ENCODE measurements at places on chromosomes 12 and 14. TPM values are rescaled to one million over a fixed set of nuclear protein-coding genes. Genes with fewer than 3 reads are reported as not detected.

DNA sequence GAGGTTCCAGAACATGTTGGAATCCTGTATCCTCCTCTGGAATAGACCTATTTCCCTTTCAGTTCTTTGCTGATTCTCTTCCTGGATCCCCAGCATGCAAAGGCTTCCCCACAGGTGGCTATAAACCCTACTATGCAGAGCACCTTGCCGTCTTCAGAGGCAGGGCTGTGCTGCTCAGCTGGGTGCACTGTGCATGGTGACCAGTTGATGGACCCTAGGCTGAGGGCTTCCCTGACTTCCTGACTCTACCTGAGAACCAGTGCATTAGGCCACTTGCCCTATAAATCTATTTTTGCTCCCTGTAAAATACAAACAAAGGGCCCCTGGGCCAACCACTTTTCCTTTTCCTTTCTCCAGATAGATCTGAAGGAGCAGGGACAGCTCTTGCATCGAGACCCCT, 14.1 kb downstream of the ZNF219 start:
- no peak for DNase-seq
- H3K36me3 ChIP-seq = no peaks in the 10 kb centered on the region
- peaks cover 20% of the 10 kb centered on the region for H3K4me1 ChIP-seq
- H3K27ac ChIP-seq = no peak overlapping the region
- no peak overlapping the region for H3K4me3 ChIP-seq

DNA sequence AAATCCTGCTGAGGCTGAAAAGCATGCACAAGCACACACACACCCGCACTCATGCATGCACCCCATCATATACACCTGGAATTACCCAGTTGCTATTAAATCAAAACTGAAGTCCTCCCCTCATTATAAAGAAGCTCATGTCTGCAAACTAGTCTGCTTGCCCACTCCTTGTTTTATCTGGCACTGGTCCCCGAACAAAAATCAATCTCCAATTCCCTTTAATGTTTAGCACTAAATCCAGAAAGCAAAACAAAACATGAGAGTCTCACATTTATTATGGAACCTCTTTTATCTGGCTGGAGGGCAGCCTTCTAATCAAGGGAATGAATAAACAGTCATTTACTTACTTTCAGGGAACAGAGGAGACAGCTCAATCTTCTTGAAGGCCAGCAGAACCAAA, 1093.4 kb upstream of the FLRT2 start:
- no peaks in the 10 kb centered on the region for H3K27me3 ChIP-seq
- H3K4me3 ChIP-seq = no peak overlapping the region
- DNase-seq = no peak
- H3K27ac ChIP-seq = no peak overlapping the region
- no peaks in the 10 kb centered on the region for H3K36me3 ChIP-seq

DNA sequence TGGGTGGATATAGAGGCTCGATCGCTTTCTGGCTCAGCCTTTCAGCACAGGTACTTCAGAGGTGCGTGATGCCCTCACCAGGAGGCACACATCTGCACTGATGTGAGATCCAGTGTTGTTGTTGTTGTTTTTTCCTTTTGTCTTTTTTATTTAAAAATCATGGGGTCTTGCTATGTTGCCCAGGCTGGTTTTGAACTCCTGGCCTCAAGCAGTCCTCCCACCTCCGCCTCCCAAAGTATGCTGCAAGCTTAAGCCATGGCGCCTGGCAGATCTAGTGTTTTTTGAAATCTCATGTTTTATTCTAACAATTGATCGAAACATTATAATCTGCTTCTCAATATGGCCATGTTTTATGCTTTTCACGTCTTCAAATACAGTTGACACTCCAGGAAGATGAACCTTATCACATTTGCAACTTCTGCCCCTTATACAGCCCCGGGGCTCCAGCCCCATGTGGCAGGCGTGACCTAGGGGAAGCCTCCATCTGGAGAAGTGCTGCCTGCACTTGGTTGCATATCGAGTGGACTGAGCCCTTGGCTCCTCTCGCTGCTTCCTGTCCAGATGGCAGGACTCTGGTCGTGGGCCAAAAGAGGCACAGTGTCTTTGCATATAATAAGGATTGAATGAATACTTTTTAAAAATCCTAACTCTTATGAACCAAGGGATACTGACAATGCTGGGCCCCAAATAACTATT, 71.7 kb downstream of the TRAF3 start:
- H3K4me1 ChIP-seq = peaks cover 8% of the 10 kb centered on the region
- H3K27ac ChIP-seq = peak overlapping the region; percentile 10
- DNase-seq = no peak

GZMB gene
- 195 TPM for total RNA-seq

- no peak for DNase-seq
- no peak overlapping the region for H3K27ac ChIP-seq
- peaks cover 3% of the 10 kb centered on the region for H3K4me1 ChIP-seq
- peaks cover 22% of the 10 kb centered on the region for H3K36me3 ChIP-seq
These were observed 21.5 kb downstream of the ZDHHC17 start for GRCh38 chr12:76785407-76785806.

GRCh38 chr12:2649201-2650030, 145.4 kb upstream of the FKBP4 start:
- peaks cover 8% of the 10 kb centered on the region for H3K4me1 ChIP-seq
- H3K36me3 ChIP-seq = no peaks in the 10 kb centered on the region
- H3K27ac ChIP-seq = no peak overlapping the region
- no peak for DNase-seq
- H3K4me3 ChIP-seq = no peak overlapping the region
- H3K27me3 ChIP-seq = peaks cover 35% of the 10 kb centered on the region

DNA sequence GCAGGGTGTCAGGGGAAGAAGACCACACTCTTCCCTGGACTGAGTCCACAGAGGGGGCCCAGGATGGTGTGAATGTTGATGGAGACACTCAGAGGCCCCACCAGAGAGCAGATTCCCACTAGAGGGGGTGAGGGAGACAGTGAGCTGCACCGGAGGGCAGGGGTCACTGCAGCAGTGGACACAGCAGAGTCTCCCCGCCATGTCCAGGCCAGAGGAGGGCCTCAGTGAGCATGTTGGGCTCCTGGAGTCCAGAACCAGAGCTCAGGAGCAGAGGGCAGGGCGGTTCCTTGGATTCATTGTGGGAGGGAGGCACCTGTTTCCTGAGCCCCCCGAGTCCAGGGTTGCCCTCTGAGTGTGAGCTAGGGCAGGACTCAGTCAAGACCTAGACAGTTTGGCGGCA, 1.8 kb upstream of the KRT82 start:
- DNase-seq = no peak
- H3K27me3 ChIP-seq = peaks cover 6% of the 10 kb centered on the region
- H3K36me3 ChIP-seq = no peaks in the 10 kb centered on the region

HSPB8 gene
- not detected for total RNA-seq

GRCh38 chr12:68332728-68333630, 817 bp upstream of the MDM1 start:
- H3K27me3 ChIP-seq = peaks cover 16% of the 10 kb centered on the region
- H3K4me1 ChIP-seq = peaks cover 33% of the 10 kb centered on the region
- H3K36me3 ChIP-seq = peaks cover 8% of the 10 kb centered on the region
- peak overlapping the region; percentile 91 for H3K4me3 ChIP-seq

DNA sequence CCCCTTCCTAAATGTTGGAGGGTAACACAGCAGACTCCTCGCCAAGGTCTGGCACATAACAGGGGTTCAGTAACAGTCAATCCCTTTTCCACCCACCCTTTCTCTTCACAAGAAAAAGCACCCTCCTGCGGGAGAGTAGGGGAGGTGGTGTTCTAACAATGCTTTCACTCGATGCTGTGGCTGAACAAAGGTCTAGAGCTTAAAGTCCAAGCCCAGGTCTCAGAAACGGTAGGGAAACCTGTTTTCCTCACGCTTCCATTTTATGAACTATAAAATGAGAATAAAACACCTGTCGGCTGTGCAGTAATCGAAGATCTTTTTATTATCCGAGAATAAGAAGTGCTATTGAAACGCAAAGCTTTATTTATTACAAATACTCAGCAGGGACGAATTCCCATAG, 20.9 kb upstream of the CACNA2D4 start:
- no peaks in the 10 kb centered on the region for H3K4me1 ChIP-seq
- peaks cover 12% of the 10 kb centered on the region for H3K36me3 ChIP-seq
- no peak for DNase-seq
- no peaks in the 10 kb centered on the region for H3K27me3 ChIP-seq
- H3K4me3 ChIP-seq = no peak overlapping the region

- peaks cover 6% of the 10 kb centered on the region for H3K4me1 ChIP-seq
- no peak overlapping the region for H3K4me3 ChIP-seq
- peaks cover 7% of the 10 kb centered on the region for H3K27me3 ChIP-seq
- no peak for DNase-seq
- no peak overlapping the region for H3K27ac ChIP-seq
These were observed 149.5 kb upstream of the KRR1 start for GRCh38 chr12:75660805-75661404.

ENO2 gene
- 242 TPM for total RNA-seq

- no peak for DNase-seq
- no peaks in the 10 kb centered on the region for H3K27me3 ChIP-seq
- H3K4me1 ChIP-seq = no peaks in the 10 kb centered on the region
These were observed 77.6 kb downstream of the MOK start for GRCh38 chr14:102227184-102227964.

HOXC11 gene
- not detected for total RNA-seq

- peaks cover 24% of the 10 kb centered on the region for H3K4me1 ChIP-seq
- no peaks in the 10 kb centered on the region for H3K27me3 ChIP-seq
- no peak for DNase-seq
- peak overlapping the region; percentile 87 for H3K4me3 ChIP-seq
- peak overlapping the region; percentile 65 for H3K27ac ChIP-seq
These were observed 1.2 kb downstream of the GNPNAT1 start for GRCh38 chr14:52790011-52790755.

GRCh38 chr12:31664038-31664437, 4.5 kb downstream of the ETFBKMT start:
- H3K4me3 ChIP-seq = no peak overlapping the region
- peaks cover 4% of the 10 kb centered on the region for H3K4me1 ChIP-seq
- no peak overlapping the region for H3K27ac ChIP-seq
- no peaks in the 10 kb centered on the region for H3K27me3 ChIP-seq

GRCh38 chr12:68240079-68240478, 13.3 kb downstream of the IL22 start:
- DNase-seq = no peak
- peak overlapping the region; percentile 96 for H3K27ac ChIP-seq
- H3K4me3 ChIP-seq = peak overlapping the region; percentile 4
- H3K36me3 ChIP-seq = peaks cover 8% of the 10 kb centered on the region
- no peaks in the 10 kb centered on the region for H3K27me3 ChIP-seq

PLA2G1B gene
- total RNA-seq = not detected

PXMP2 gene
- 26.6 TPM for total RNA-seq

- peak overlapping the region; percentile 99 for H3K27ac ChIP-seq
- H3K27me3 ChIP-seq = no peaks in the 10 kb centered on the region
- peaks cover 7% of the 10 kb centered on the region for H3K36me3 ChIP-seq
- peak; percentile 73 for DNase-seq
These were observed 82.6 kb downstream of the LRRC74A start for GRCh38 chr14:76908834-76909233.

DNA sequence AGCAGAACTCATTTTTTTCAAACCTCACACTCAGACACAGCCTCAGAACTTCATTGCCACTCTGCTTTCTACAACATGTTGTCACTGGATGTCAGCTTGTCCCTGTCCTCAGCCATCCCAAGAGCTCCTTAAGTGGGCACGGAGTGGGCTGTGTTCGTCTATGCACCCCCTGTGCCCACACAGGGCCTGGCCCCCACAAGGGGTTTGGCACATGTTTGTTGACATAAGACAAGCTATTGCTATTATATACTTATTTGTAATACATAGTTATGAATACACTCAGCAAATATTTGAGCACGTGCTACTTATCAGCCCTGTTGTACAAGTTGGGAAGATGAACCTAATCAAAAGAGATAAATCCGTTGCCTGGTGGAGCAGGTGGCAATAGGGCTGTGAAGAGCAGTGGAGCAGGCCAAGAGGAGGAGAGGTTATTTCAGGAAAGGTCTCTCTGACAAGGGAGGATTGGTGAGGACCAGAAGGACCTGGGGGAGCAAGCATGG, 4.3 kb upstream of the BDKRB1 start:
- no peaks in the 10 kb centered on the region for H3K4me1 ChIP-seq
- no peak overlapping the region for H3K27ac ChIP-seq
- no peaks in the 10 kb centered on the region for H3K36me3 ChIP-seq
- DNase-seq = no peak
- peaks cover 5% of the 10 kb centered on the region for H3K27me3 ChIP-seq

CD163 gene
- total RNA-seq = 5.3 TPM

DNA sequence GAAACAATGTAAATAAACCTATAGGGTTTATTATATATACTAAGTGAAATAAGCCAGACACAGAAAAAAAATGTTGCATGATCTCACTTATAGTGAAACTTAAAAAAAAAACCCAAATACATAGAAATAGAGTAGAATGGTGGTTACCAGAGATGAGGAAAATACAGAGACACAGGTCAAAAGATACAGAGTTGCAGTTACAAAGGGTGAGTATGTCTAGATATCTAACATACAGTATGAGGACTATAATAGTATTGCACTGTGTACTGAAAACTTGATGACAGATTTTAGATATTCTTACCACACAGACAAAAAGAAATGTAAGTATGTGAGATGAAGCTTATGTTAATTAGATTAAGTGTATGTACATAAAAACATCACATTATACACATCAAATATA, 28.1 kb downstream of the CLEC2D start:
- no peak overlapping the region for H3K4me3 ChIP-seq
- no peaks in the 10 kb centered on the region for H3K27me3 ChIP-seq
- H3K36me3 ChIP-seq = peaks cover 56% of the 10 kb centered on the region
- H3K27ac ChIP-seq = no peak overlapping the region
- peaks cover 64% of the 10 kb centered on the region for H3K4me1 ChIP-seq

KRT2 gene
- total RNA-seq = not detected

TAS2R10 gene
- total RNA-seq = 0.58 TPM

AHNAK2 gene
- 0.06 TPM for total RNA-seq

- H3K27ac ChIP-seq = no peak overlapping the region
- H3K4me1 ChIP-seq = peaks cover 3% of the 10 kb centered on the region
- H3K36me3 ChIP-seq = no peaks in the 10 kb centered on the region
- no peak for DNase-seq
- H3K27me3 ChIP-seq = peaks cover 63% of the 10 kb centered on the region
These were observed 4.6 kb upstream of the ZDHHC22 start for GRCh38 chr14:77145975-77146740.

DNA sequence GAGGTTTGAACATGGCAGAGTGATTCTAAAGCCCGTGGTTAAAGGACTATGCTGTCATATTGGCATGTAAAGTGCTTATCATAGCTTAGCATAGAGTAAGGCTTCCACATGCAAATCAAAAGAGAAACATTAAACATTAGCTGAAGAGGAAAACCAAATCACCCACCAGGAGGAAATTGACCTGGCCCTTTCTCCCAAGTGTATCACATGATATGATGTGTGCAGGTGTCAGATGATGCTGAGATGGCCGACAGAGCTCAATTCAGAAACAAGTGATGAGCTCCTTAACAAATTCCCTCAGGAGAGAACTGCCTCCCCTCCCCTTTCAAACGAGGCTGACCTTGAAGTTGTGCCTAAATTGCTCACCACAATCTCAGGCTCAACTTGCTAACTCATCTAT, 217.1 kb upstream of the BTG1 start:
- peak overlapping the region; percentile 87 for H3K27ac ChIP-seq
- peaks cover 40% of the 10 kb centered on the region for H3K36me3 ChIP-seq
- peaks cover 43% of the 10 kb centered on the region for H3K4me1 ChIP-seq
- DNase-seq = no peak
- H3K27me3 ChIP-seq = no peaks in the 10 kb centered on the region
- H3K4me3 ChIP-seq = peak overlapping the region; percentile 82

KRT5 gene
- not detected for total RNA-seq

ALKBH2 gene
- 15.2 TPM for total RNA-seq

CLEC4D gene
- not detected for total RNA-seq

GRCh38 chr12:16347391-16348298, at the start of gene MGST1:
Gene MGST1 (plus strand): TSS chr12:16347645. CDS start chr12:16354253, 6,608 bp downstream.
- H3K4me3 ChIP-seq = no peak within 1 kb of the TSS
- no peak within 1 kb of the TSS for H3K27ac ChIP-seq
- DNase-seq = no peak
- no peaks in the 10 kb centered on the region for H3K4me1 ChIP-seq
- no peaks in the 10 kb centered on the region for H3K36me3 ChIP-seq

Measured in activated naive CD8-positive, alpha-beta T cell treated with anti-CD3 and anti-CD28 coated beads, Interleukin-2, amount 10 ng/mL, durations not matched to agents 7 days and 5 days (primary cell).